NCI-H1417 (cell line): ENCODE measurements at places on chromosomes 3 and 15.

DNA sequence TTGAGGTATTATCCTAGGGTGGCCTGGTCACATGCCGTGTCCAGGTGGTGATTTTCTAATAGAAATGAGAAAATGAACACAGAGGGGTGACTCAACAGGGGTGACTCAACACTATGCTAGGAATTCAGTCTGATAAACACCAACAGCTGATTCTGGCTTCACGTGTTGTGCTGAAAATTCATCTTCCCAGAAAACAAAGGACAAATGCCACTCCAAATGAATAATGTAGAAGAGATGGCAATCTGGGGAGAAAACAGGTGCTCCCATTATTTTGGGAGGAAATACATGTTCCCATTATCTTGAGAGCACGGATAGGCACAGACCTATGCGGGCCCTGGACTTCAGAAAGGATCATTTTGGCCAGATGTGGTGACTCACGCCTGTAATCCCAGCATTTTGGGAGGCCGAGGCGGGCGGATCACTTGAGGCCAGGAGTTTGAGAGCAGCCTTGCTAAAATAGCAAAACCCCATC lies 101.2 kb upstream of the MEX3B start:
- no peak for DNase-seq

- DNase-seq, result no peak
Observed at GRCh38 chr3:130256821-130257340, 88.6 kb upstream of the COL6A5 start.

GRCh38 chr15:74826364-74826819 lies at the start of gene CPLX3:
Gene CPLX3 (plus strand): TSS chr15:74826627. CDS start chr15:74826704, 77 bp downstream.
- peak; percentile 61 for DNase-seq

DNA sequence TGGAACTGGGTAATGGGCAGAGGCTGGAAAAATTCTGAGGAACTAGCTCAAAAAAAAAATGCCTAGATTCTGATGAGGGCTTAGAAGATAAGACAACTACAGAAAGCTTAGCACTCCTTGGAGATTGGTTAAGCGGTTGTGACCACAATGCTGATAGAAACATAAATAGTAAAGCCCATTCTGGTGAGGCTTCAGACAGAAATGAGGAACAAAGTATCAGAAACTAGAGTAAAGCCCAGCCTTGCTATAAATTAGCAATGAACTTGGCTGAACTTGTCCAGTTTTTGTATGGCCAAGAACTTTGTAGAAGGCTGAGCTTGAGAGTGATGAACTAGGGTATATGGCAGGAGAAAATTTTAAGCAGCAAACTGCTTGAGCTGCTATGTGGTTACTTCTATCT lies 25.4 kb downstream of the GOLGB1 start:
- DNase-seq, result no peak

DNA sequence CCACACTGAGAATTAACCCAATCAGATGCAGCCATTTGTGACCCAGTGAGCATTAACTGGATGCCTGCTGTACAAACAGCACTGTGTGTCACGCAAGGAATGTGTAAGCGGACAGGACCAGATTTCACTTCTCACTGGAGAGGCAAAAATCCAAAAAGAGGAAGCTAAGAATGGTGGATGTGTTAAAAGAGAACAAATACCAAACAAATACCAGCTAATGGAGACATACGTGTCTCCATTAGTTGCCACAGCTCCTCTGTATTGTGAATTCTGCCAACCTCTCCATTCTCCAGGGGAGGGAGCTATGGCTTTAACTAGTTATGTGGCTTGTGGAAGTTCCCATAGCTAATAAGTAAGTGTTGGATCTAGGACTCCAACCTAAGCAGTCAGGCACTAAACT lies 2.6 kb downstream of the LTF start:
- DNase-seq, result peak; percentile 1

- DNase-seq, result peak; percentile 14
Observed at GRCh38 chr3:46661776-46662766, 31.4 kb downstream of the ALS2CL start.

DNA sequence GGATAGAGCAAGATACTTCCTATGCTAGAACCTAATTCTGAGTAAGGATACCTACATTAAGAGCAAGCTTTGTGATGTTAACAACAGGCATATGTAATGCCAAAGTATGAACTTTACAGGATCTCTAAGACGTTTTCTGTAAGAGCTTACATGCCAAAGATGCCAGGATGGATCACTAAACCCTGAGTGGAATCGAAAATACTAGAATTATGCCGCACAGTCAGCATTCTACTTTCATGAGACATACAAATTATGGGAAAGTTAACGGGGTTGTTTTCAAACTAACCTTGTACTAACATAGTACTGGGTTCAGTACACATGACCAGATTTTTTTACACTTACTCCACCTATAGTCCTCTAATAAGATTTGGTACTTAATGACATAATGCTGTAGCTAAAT lies 55.1 kb downstream of the AAGAB start:
- DNase-seq, result no peak

GRCh38 chr15:64858021-64858575 lies 16.4 kb downstream of the PLEKHO2 start:
- DNase-seq, result no peak

- no peak for DNase-seq
Observed at GRCh38 chr3:131796558-131797198, 238.1 kb downstream of the CPNE4 start.

DNA sequence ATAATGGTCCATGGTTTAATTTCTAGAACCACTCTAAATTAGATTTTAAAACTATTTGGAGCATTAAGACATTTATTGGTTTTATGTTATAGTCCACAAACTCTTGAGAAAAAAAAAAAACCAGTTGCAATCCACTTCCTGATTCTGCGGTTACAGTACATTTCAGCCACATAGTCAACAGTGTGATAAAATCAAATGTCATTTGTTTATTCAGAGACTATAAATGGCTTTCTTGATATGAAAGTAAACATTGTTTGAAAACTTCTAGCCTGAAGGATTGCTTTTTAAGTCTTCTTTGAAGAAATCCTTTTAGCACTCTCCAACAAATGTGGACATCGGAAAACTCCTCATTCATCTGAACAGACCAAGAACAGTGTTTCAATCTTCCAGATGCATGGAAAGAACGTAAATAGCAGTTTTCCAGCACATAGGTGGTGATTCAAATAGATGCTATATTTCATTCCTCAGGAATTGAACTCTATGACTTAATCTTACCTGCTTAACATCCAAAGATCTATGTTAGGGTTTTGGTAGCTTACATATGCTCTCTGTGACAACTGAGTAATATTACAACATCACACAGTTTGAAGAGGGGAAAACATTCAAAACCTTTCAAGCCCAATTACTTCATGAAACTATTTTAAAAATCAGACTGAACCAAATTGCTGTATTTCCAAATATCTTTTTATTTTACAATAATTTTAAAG lies 87.8 kb upstream of the UBE2E2 start:
- no peak for DNase-seq

DNA sequence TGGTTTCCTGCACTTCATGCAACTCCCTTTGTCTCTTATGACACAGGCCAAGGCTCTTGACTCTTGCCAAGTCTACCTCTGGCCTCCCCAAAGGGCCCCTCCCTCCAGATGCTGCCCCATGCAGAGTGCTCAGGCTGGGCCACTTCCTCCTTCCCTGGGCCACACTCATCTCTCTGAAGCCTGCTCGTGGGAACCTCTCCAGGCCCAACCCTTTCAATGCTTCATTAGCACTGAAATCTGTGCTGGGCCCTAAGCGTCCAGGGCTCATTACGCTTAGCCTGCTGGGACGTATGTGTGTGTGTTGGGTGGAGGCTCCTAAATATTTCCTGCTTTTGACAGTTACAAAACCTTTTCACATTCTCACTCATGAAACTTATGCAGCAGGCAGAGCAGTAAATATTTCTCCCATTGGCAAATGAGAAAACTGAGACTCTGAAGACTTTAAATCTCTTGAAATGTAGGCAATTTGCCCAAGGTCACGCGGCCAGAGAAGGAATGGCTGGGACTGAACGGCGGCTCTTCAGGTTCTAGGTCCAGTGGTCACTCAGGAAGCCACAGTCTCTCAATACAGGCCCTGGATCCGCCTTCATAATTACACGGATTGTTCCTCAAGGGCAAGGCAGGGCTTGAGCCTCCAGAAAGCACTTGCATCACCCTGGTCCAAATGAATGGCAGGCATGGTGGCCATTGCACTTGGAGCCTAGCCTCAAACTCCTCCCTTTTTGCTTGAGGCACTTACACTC lies 241.7 kb upstream of the HES1 start:
- DNase-seq, result no peak

- DNase-seq, result no peak
Observed at GRCh38 chr15:30924353-30924752, 20.6 kb downstream of the FAN1 start.

- DNase-seq, result no peak
Observed at GRCh38 chr15:94086341-94086740, 145.0 kb upstream of the MCTP2 start.

DNA sequence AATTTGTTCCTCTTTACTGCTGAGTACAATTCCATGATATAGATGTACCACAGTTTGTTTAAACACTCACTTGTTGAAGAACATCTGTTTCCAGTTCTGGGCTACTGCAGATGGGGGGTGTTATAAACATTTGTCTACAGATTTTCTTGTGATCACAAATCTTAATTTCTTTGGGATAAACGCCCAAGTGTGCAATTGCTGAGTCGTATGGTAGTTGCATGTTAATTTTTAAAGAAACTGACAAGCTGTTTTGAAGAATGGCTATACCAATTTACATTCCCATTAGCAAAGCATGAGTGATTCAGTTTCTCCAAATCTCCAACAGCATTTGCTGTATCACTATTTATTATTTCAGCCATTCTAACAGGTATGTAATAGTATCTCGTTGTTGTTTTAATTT lies 242.0 kb upstream of the MRPL3 start:
- DNase-seq, result no peak

GRCh38 chr3:126484662-126485061 lies 9.0 kb upstream of the ZXDC start:
- DNase-seq, result no peak

- DNase-seq, result no peak
Observed at GRCh38 chr15:51051776-51052175, 42.9 kb downstream of the TNFAIP8L3 start.

DNA sequence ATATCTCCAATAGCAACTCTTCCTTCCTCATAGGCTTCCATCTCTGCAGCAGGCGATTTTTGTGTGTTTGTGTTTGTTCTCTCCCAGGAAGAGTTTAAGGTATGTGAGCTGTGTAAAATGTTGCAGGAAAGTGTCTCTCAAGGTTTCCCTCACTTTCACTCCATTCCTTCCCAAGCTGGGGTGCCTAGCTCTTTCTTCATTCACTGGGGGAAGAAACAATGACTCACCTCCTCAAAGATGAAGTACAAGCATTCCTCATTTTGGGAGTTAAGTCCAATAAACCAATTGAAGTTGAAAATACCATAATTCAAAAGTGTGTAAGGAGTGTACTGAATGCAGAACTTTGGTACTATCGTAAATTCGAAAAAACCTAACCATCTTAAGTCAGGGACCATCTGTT lies 422.7 kb upstream of the CFAP20DC start:
- no peak for DNase-seq

- DNase-seq, result no peak
Observed at GRCh38 chr3:17749281-17749680, 6.8 kb upstream of the TBC1D5 start.

DNA sequence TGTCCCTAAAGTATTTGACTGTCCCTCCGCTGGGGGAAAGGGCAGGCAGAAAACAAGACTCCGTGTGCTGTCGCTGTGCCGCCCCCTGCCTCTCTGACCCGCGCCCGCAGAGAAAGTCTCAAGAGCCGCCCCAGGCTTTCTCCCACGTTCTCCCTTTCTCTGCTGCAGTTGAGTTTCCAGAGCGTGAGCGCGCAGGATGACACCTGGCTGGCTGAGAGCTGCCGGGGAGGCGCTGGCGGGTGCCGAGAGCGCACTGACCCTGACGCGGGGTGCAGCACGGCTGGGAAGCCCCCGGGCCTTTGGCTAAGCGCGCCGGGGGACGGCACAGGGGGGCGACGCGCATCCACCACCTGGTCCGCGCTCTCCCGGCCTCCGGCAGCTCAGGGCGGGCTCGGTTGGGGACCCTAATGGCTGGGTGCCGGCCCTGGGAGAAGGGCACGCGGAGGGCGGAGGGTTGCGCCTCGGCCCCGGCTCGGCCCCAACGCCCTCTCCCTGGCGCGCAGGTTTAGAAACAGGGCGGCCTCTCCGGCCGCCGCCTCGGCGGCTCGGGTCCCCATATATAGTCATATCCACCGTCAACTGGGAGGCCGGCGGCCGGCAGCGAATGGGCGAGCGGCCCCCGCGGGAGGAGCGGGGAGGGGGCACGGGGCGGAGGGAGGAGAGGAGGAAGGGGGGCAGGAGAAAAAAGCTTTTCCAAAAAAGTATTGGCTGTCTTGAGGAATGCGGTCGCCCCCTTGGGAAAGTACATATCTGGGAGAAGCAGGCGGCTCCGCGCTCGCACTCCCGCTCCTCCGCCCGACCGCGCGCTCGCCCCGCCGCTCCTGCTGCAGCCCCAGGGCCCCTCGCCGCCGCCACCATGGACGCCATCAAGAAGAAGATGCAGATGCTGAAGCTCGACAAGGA lies at the start of gene TPM1:
TPM1 (plus strand) TSS at position 774 of the 903 bp plus-strand sequence; CDS start at position 857, 83 bp downstream.
- peak; percentile 59 for DNase-seq

- peak; percentile 63 for DNase-seq
Observed at GRCh38 chr15:55799291-55800212, 56.6 kb upstream of the PRTG start.
